Psoas muscle (tissue), 8 donors: ENCODE measurements at places on chromosomes 11 and 22.
A peak's percentile ranks its signal among the peaks of the same experiment; 100 is the strongest.

DNA sequence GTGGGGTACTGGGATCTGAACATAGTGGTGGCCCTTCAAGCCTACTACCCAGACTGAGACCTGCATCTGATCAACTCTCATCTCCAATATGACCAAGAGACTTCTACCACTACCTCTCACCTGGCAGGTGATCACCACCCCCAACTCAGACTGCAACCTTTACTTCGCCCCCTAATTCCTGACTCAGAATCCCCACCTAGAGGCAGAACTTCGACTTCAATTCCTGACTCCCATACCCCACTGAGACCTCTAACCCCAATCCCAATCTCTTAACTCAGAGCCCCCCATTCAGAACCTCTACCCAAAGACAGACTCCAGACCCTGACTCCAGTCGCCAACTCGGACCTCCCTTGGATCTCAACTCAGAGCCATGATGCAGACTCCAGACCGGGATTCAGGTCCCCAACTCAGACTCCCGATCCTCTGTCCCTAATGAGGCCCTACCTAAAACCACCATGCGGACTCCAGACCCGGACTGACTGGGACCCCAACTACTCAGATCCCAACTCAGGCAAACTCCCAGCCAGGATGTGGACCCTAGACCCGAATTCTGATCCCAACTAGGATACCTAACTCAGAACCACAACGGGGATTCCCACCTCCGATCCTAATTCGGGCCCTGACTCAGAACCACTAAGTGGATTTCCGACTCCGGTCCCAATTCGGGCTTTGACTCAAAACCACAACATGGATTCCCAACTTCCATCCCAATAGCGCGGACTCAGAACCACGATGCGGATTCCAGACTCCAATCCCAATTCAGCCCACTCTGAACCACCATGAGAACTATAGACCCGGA lies 1.2 kb downstream of the KCNQ1OT1 start:
- peak; percentile 44 for DNase-seq

GRCh38 chr22:25747245-25747944 lies 5.4 kb downstream of the MYO18B start:
- peak; percentile 93 for DNase-seq

- DNase-seq, result no peak
These were observed 62.9 kb upstream of the B3GAT1 start for GRCh38 chr11:134474942-134475341.

DNA sequence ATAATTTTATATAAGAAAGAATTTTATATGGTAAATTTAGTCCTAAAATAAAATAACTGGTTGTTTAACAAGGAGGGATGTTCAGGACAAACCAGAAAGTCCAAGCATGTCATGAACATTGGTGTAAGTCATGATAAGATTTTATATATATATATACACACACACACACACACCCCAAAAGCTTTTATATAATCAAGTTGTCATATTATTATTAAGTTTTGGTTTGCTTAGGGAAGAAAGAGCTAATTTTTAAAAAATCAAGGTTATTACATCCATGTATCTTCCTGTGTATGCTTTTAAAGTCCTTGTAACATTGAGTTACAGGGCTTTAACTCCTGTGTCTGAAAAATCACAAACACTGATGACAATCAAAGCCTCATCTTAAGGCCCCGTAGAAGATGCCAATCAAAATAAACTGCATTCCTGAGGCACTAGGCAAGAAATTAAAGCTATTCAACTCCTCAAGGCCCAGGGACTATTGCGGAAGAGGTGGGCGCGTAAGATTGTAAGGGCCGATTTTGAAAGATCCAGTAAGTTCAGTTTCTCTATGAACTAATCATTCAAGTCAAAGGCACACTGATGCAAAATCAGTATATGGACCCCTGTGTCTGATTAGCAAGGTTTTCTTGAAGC lies 16.8 kb downstream of the APOL6 start:
- no peak for DNase-seq

DNA sequence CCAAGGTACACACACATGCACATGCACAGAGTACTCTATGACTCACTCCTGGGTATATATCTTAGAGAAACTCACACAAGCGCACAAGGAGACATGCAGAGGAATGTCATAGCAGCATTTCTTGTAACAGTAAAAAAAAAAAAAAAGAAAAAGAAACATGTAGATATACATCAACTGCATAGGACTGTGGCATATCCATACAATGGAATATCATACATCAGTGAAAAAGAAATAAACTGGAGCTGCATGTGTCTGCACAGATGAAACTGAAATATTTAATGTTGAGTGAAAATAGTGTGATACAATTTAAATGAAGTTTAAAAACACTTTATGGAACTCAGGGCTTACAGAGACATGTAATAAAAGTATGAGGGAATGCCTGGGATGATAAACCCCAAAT lies 46.4 kb downstream of the SYT13 start:
- DNase-seq, result no peak

DNA sequence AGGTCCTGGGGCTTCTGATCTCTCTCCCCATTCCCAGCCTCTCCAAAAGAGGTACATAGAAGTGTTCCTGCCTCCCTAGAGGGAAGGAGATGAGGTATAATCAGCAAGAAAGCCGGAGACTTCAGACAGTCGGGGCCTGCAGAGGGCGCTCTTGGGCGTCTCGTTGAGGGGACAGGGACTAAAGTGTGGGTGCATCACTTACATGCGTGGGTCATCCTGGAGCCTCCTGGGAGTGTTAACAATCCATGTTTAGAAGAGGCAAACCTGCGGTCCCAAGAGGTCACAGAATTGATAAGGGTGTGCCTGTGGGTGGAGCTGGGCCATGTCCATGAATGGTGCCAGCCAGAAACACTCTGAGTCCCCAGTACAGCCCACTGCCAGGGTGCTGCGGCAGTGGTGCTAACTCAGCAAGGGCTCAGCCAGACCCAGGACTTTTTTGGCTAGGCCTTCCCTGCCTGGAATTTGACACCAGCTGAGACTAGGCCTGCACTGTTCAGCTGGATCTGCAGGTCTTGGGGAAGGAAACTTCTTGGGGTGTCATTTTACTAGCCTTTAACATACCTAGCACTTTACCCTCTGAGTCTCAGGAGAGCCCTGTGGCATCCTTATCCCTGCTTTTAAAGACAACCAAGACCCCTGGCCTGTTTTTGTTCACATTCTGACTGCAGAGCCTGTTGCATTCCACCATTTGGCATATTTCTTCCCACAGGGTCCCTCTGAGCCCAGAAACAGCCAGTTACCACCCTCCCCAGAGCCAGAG lies 5.5 kb downstream of the YDJC start:
- DNase-seq, result peak; percentile 67

- no peak for DNase-seq
These were observed 14.1 kb downstream of the H19 start for GRCh38 chr11:1983601-1983961.

DNA sequence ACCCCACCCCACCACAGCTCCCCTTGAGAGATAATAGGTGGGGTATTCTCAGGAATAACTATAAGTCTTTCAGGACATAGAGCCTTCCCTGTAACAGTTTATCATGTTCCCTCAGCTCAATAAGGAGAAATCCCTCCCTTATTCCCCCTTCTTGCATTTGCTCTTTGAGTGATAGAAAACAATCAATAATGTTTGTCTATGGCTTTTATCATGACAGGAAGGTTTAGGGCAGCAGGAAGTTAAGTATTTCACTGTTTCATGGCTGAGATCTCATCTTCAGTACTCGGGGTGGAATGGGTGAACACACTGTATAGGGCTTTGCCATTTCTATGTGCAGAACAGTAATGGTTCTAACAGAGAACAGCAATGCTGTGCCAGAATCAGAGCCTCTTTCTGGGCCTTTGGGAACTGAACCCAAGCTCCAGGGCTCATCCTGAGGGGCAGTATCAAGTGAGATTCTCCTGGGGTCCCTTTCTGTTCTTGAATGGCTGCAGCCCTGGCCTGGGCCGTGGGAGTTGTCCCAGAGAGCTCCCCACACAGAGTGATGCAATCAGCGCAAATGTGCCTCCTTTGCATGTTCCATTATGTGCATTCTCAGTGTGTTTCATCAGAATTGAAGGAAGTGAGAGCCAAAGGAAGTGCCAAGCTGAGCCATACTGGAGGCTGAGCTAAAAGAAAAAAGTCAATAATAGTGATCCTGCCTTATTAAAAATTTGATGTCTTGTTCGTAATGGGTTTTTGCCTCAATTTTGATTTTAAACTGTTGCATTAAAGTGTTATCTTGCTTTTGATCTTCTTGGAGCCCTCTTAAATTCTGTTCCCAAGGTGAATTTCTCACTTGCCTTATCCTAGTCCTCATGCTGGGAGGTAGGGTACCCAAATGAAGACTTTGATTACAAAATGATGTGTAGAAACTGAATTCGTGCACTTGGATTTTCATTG lies 2.9 kb upstream of the CYP2R1 start:
- peak; percentile 50 for DNase-seq

- DNase-seq, result peak; percentile 58
These were observed 51.8 kb downstream of the GALNT18 start for GRCh38 chr11:11569936-11570491.

DNA sequence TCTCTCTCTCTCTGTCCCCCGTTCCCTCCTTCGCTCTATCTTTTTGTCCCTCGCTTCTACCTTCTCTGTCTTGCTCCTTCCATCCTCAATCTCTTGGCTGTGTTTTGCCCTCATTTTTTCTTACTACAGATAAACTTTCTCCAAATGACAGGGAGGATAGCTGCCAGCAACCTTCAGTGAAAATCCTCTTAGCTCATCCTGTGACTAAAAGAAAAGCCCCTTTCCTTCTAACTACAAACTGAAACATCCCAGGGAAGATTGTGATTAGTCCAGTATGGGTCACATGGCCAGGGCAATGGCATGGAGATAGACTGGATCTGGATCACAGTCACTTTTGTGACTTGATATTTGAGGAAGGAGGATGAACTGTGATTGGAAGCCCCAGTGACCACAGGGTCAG lies 10.4 kb downstream of the SPON1 start:
- no peak for DNase-seq

DNA sequence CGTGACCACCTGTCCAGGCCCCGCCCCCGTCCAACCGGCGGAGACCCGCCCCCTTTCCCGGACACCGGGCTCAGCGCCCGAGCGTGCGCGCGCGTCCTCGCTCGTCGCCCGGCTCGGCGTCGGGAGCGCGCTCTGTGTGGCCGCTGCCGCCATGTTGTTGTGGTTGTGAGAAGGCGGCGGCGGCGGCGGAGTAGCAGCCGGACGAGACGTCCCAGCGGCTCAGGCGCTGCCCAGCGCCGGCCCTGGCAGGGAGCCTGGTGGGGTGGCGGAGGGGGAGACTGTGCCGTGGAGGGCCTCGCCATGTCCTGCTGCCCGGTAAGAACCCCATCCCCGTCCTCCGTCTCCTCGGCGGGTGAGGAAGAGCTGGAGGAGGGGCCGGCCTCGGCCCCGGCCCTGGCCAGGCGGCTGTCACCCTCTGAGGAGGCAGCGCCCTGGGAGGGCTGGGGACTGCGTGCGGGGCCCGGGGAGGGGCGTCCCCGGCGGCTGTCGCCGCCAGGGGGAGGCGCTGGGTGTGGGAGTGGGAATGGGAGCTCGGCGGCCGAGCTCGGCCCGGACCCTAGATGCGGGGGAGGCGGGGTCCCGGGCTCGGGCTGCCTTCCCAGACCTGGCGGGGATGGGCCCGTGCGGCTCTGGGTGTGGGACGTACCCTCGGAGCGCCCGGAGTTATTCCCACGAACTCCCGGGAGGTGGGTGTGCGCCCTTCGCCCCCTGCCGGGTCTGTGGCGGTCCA lies at the start of gene MTMR3:
Gene MTMR3, plus strand, starts transcription at position 130 of the 730 bp plus-strand sequence. CDS start 87,886 bp downstream, outside the sequence.
- peak; percentile 94 for DNase-seq

GRCh38 chr22:50563413-50564160 lies 868 bp upstream of the SYCE3 start:
- peak; percentile 42 for DNase-seq

- DNase-seq, result no peak
These were observed 70.1 kb upstream of the PHOX2A start for GRCh38 chr11:72313912-72314598.

- DNase-seq, result no peak
These were observed 435.7 kb upstream of the CADM1 start for GRCh38 chr11:115939731-115940421.

DNA sequence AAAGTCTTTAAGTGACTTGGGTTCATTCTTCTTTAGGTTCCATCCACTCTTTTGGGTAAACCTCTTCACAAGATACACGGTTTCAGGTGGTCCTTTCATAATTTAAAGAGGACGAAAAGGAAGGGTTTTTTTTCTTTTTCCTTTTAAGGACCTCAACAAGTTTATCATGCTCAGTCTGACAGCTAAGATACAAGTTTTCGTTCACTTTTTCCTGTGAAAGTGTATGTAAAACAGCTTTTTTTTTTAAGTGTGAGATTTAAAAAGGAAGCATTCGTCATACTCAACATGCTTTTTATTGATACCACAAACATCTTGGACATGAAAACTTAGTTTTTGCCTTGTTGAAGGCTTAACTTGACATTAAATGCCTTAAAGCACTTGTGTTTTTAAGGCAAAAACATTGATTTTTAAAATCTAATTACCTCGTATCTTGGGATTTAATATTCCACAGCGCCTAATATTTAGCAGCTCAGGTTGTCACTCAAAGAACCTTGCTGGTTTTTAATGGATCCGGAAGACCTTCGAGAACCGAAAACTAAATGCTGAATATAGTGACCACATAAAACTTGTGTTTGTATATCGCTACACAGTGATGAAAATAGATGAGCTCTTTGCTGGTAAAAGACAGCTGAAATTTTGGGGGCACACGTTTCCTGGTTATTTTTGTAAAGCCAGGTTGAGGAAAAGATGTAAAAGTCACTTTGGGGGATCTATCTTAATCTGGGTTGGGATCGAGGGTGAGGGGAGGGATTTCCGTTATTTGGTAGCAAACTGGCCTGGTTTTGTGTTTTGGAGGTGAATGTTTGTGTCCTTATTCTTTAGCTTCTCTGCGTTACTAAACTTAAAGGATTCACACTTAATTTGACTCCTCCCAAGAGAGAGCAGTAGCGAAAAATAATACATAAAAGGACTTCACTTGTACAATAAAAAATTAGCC lies 2.3 kb downstream of the PCF11 start:
- no peak for DNase-seq

DNA sequence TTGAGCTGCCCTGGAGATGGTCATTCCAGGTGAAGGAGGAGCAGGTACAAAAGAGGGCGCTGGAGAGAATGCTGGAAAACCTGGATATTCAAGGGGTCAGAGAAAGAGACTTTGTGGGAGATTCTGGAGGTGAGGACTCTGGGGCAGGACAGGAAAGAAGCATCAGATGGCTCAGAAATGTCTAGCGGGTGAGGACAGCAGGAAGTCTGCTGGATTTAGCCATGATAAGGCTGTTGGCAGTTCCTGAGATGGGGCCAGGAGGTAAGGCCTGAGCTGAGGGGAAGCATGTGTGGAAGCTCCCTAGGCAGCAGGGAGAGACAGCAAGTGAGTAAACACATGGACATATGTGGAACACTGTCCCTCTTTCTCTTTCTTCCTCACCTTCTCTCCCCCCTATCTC lies 1.5 kb downstream of the UPB1 start:
- no peak for DNase-seq

GRCh38 chr11:57133366-57134038 lies 48.3 kb upstream of the LRRC55 start:
- no peak for DNase-seq

- DNase-seq, result no peak
These were observed 31.3 kb downstream of the GNB1L start for GRCh38 chr22:19823191-19823901.
